ENCODE measurements at places on chromosomes 1 and 21.

DNA sequence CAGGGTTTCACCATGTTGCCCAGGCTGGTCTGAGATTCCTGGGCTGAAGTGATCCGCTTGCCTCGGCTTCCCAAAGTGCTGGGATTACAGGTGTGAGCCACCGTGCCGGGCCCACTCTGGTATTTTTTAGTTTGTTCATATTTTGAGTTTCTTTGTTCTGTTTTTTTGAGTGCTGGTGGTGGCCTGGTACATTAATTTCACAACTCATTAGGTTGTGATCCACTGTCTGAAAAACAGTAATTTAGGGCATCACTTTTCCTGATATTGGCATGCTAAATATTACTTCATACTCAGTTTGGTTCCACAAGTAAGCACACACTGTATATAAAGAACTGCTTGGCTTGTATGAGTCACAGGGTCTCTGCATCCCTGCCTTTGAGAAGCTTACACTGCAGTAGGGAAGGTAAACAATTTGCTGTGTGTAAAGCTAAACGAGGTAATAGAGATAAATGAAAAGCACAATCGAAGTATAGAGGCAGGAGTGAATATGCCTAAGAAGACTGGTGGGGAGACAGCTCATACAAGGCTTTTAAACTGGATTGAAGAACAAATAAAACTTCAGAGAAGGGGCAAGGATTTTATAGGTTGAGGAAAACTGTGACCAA lies 7.7 kb downstream of the SNX27 start:
- no peak for DNase-seq

DNA sequence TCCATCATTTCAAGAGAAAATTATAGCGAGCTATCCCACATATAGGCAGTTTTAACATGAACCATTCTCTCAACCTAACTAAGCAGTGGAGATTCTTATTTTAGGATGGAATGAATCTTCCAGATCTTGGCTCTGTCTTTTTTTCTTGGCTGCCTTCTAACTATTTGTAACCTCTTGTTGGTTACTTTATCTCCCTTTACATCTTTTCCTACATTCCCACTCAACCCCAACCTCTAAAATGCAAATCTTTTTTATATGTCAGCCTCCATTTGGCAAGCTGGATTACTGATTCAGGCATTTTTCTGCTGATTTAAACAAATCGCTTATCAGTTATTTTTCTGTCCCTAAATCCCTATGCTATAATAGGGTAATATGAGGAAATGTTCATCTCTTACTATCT lies 46.9 kb upstream of the LHX8 start:
- DNase-seq, result no peak

GRCh38 chr1:99820546-99820945 lies 29.6 kb upstream of the AGL start:
- no peak for DNase-seq

- DNase-seq, result no peak
These were observed 4.0 kb upstream of the CSF3R start for GRCh38 chr1:36486439-36487335.

- DNase-seq, result no peak
These were observed 5.7 kb upstream of the CD48 start for GRCh38 chr1:160717306-160717705.

DNA sequence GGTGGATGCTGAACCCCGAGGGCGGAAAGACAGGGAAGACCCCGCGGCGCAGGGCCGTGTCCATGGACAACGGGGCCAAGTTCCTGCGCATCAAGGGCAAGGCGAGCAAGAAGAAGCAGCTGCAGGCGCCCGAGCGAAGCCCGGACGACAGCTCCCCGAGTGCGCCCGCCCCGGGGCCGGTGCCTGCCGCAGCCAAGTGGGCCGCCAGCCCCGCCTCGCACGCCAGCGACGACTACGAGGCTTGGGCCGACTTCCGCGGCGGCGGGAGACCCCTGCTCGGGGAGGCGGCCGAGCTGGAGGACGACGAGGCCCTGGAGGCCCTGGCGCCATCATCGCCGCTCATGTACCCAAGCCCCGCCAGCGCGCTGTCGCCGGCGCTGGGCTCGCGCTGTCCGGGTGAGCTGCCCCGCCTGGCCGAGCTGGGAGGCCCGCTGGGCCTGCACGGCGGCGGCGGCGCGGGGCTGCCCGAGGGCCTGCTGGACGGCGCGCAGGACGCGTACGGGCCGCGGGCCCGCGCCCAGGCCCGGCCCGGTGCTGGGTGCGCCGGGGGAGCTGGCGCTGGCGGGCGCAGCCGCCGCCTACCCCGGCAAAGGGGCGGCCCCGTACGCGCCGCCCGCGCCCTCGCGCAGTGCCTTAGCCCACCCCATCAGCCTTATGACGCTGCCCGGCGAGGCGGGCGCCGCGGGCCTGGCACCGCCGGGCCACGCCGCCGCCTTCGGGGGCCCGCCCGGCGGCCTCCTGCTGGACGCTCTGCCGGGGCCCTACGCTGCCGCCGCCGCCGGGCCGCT lies 20.7 kb downstream of the FOXO6 start:
- DNase-seq, result peak; percentile 42

- DNase-seq, result no peak
These were observed 68.7 kb upstream of the FAM3B start for GRCh38 chr21:41247561-41248545.

DNA sequence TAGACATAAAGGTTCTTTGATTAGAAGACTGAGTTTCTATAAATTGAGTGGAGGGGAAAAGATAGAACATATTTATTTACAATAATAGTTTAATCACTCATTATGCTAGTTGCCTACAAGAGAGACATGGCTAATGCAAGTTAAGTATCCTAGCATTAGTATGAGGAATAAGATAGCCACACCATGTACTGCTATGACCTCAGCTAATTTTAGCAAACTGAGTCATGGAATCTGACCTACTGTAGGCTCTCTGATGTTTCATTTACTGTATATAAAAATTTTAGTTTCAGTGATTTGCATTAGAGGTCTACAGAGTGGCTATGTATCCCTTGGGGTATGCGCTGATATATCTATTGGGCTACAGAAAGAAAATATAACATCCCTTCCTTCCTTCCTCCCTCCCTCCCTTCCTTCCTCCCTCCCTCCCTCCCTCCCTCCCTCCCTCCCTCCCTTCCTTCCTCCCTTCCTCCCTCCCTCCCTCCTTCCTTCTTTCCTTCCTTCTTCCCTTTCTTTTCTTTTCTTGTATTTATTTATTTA lies 5.8 kb downstream of the AGL start:
- no peak for DNase-seq

- DNase-seq, result no peak
These were observed 148.1 kb downstream of the TTLL7 start for GRCh38 chr1:83850834-83851233.

- no peak for DNase-seq
These were observed 1.4 kb upstream of the BRINP3 start for GRCh38 chr1:190479050-190479397.

GRCh38 chr1:151213560-151213959 lies 15.2 kb downstream of the PIP5K1A start:
- DNase-seq, result no peak

DNA sequence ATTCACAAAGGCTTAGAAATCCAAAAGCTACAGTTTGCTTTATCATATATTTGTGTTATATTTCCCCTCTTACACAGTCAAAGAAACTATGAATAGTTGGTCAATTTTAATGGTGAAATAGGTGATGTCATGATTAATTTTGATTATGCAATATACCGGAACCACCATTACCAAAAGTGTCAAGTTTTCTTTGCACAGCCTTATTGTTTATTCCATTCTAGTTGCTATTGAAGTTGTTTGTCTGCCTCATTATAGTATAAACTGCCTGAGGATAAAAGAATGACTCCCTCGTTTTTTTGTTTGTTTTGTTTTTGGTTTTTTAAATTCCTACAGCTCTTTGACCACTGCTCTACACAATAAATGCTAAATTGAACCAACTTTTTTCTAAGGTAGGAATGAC lies 690.6 kb upstream of the ZP4 start:
- DNase-seq, result no peak

All from NCI-H1930 (cell line).